ENCODE measurements at places on chromosomes 12 and 14.

- no peak for DNase-seq
These were observed 447.2 kb downstream of the SNAPC1 start for GRCh38 chr14:62209287-62209899.

- no peak for DNase-seq
These were observed 481.8 kb downstream of the TMEM117 start for GRCh38 chr12:44317651-44318126.

DNA sequence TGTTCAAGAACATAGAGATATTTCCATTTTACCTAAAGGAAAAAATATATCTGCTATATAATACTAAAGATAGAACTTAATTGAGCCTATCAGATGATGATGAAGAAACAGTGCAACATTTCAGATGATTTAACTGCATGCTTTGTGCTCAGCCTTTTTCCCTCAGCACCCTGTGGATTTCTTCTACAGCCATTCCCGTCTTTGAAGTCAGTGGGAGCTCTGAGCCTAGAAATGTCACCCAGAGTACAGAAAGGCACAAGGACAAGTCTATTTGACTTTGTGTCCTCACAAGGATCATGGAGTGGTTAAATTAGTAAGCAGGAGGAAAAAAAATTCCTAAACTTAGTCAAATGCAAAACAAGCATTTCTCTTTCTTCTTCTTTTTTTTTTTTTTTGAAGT is 994.0 kb upstream of the FLRT2 start:
- no peak for DNase-seq

DNA sequence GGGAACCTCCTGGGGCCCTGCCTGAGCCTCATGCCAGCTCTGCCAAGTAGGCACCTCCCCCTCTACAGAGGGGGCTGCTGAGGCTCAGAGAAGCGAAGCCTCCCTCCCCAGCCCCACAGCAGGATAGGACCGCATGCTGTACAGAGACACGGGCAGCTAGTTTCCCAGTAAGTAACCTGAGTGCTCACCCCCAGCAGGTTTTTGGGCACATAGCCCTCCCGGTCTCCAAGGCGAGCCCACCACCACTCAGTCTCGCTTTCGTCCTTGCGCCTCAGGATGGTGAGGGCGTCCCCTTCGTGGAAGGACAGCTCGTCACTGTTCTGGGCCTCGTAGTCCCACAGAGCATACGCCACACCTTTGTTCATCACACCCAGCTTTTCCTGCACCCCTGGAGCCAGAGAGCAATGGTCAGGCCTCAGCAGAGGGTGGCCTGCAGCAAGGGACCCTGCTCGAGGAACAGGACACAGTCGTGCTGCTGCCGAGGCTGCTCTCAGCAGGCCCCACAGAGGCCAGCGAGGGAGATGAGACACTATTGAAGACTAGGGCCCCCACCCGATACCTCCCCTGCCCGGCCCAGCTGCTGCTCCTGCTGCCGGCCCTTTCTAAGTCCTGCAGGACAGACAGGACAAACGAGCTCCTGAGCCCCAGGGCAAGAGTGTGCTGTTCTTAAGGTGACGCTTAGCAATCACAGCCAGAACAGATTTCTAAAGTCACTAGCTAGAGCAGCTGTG is 20.4 kb downstream of the ZFYVE21 start:
- DNase-seq = no peak

DNA sequence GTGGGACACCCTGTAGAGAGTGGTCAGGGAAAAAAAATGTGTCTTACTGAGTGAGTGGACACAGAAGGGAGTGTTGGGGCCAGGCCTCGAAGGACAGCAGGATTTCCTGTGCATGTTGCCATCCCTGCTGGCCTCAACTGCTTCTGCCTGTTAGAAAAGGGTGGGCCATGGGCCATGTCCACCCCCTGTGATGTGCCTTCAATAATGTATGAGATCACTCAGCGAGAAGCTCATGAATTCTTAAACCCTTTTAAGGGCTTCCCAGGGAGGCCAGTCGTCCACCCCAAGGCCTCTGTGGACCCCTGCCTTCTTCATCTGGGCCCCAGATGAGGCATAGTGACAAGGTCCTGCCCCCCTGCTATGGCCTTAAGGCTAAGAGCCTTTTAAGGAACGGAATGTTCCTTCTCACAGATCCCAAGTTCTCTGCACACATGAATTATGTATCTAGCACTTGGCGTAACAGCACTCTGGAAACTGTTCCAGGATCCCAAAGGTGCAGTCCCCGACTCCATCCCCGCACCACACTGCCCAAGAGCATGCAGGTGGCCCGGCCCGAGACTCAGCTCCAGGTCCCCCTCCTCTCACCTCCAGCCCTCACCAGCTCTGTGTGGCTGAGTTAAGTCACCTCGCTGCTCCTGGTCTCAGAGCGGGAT is 8.9 kb upstream of the C14orf132 start:
- DNase-seq = no peak
